ENCODE measurements at places on chromosomes 16 and 17. TPM values are rescaled to one million over a fixed set of nuclear protein-coding genes. Genes with fewer than 3 reads are reported as not detected.

Gene TSPOAP1
- total RNA-seq: not detected

Gene DNAJC7
- 118 TPM for total RNA-seq

Gene CD300E
- total RNA-seq: not detected

Gene MYLK3
- not detected for total RNA-seq

Gene PRRT2
- total RNA-seq: 0.44 TPM

Gene ARHGAP23
- total RNA-seq: 71.3 TPM

Gene SYNGR2
- 203 TPM for total RNA-seq

Data from A549 treated with GW870086 at 1 μM for 4 hours (cell line).